ENCODE measurements at places on chromosomes 4 and X.

DNA sequence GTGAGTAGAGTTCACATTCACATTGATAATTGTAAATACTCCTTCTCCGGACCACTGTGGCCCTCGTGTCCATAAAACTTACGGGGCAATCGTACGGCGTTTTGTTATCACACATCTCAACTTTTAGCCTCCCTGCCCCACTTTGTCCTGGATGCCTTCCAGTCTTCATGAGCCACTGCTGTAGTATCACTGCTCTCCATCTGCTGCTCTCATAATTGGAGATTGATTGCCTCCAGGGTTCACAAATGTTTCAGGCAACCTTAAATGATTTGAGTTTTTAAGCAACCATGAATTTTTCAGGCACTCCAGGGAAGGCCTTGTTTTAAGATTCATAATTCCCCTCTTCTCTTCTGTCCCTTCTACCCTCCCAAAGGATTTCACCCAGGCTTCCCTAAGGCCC is 28.4 kb downstream of the ALPK1 start:
- no peak for DNase-seq
- H3K27ac ChIP-seq = no peak overlapping the region
- peaks cover 16% of the 10 kb centered on the region for H3K36me3 ChIP-seq
- H3K27me3 ChIP-seq = no peaks in the 10 kb centered on the region
- peaks cover 6% of the 10 kb centered on the region for H3K4me1 ChIP-seq

GRCh38 chrX:642436-643240 is 12.0 kb downstream of the SHOX start:
- H3K4me1 ChIP-seq = no peaks in the 10 kb centered on the region
- no peaks in the 10 kb centered on the region for H3K36me3 ChIP-seq
- no peak overlapping the region for H3K27ac ChIP-seq
- DNase-seq = no peak
- no peaks in the 10 kb centered on the region for H3K27me3 ChIP-seq

GRCh38 chr4:55742655-55743202 is 76.9 kb upstream of the EXOC1L start:
- no peaks in the 10 kb centered on the region for H3K36me3 ChIP-seq
- no peak for DNase-seq
- no peaks in the 10 kb centered on the region for H3K4me1 ChIP-seq
- H3K27ac ChIP-seq = no peak overlapping the region

DNA sequence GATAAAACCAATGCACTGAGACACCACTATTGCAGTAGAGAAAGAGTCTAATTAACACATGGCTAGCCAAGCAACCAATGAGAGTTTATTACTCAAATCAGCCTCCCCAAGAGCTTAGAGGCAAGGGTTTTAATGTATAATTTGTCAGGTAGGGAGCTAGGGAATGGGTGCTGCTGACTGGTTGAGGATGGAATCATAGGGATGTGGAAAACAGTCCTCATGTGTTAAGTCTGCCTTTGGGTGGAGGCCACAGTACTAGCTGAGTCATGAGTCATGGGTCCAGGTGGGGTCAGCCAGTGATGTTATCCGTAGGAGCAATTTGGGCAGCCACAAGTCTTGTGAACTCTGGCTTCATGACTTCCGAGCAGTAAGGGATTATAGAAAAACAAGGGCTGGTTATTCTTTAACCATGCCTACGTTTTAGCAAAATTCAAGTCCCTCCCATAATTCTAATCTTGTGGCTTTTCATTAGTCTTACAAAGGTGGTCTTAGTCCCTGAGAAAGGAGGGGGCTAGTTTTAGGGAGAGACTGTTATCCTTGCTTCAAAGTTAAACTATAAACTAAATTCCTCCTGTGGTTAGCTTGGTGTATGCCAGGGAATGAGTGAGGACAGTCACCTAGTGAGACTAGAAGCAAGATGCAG is 25.1 kb upstream of the PLAC8 start:
- no peaks in the 10 kb centered on the region for H3K36me3 ChIP-seq
- no peak overlapping the region for H3K27ac ChIP-seq
- H3K4me3 ChIP-seq = no peak overlapping the region
- H3K27me3 ChIP-seq = no peaks in the 10 kb centered on the region
- DNase-seq = no peak

DNA sequence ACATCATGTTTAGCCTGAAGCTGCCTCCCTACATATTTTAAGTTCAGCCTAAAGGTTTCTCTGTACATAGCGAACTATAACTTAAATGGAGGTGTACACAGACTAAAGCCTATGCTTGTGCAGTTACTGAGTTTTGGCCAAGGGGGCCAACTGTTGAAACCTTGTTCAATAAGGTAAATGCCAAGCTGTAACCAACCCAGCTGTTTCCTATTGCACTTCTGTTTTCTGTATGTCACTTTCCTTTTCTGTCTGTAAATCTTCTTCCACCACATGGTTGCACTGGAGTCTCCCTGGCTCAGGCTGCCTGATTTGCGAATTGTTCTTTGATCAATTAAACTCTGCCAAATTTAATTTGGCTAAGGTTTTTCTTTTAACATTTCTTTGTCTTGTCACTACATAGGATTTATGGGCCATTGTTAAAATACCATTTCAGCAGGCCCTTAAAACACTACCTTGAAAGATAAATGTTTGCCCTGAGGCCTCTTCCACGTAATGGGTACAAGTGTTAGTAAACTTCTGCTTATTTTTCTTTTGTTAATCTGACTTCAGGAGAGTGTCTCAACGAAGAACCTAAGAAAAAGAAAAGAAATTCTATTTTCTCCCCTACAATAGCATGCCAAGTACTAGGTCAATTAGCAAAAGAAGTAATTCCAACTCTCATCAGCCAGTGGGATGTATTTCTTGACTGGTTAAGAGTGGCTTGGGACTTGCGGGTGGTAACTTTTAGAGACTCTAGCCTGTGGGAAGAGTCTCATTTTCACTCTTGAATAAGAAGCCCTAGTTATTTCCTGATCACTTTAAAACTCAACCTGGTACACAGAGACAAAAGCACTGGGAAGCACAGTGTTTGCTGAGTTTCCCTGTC is 45.7 kb upstream of the PRSS12 start:
- no peak overlapping the region for H3K4me3 ChIP-seq
- no peaks in the 10 kb centered on the region for H3K27me3 ChIP-seq
- peak overlapping the region; percentile 99 for H3K27ac ChIP-seq
- peaks cover 28% of the 10 kb centered on the region for H3K4me1 ChIP-seq
- H3K36me3 ChIP-seq = no peaks in the 10 kb centered on the region

DNA sequence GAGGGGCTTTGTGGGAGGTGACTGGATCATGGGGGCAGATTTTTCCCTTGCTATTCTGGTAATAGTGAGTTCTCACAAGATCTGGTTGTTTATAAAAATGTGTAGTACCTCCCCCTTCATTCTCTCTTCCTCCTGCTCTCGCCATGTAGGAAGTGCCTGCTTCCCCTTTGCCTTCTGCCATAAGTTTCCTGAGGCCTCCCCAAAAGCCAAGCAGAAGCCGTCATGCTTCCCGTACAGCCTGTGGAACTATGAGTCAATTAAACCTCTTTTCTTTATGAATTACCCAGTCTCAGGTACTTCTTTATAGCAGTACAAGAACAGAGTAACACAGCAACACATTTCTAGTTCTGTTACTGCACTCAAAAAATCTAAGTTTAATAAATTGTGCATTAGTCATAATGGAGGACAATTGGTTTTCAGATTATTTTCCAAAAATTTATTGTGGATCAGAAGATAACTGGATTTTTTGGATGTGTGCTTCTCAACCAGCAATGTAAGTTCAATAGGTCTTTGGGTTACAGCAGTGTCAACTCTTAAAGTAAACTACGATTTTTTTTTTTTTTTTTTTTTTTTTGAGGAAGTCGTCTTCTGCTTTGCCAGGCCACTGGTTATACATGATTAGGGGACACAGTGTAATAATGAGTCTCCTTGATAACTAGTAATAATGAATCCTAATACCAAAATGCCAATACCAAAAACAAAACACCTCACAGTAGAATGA is 69.9 kb downstream of the CHIC2 start:
- peaks cover 19% of the 10 kb centered on the region for H3K36me3 ChIP-seq
- no peak overlapping the region for H3K27ac ChIP-seq
- peaks cover 6% of the 10 kb centered on the region for H3K4me1 ChIP-seq
- H3K4me3 ChIP-seq = no peak overlapping the region

GRCh38 chr4:114563536-114564315 is 34.9 kb upstream of the UGT8 start:
- H3K27me3 ChIP-seq = no peaks in the 10 kb centered on the region
- H3K4me1 ChIP-seq = peaks cover 7% of the 10 kb centered on the region
- peak; percentile 13 for DNase-seq
- no peaks in the 10 kb centered on the region for H3K36me3 ChIP-seq
- no peak overlapping the region for H3K4me3 ChIP-seq
- no peak overlapping the region for H3K27ac ChIP-seq

GRCh38 chrX:10011261-10011931 is 44.2 kb downstream of the CLDN34 start:
- peaks cover 25% of the 10 kb centered on the region for H3K4me1 ChIP-seq
- no peaks in the 10 kb centered on the region for H3K27me3 ChIP-seq
- DNase-seq = no peak
- peaks cover 5% of the 10 kb centered on the region for H3K36me3 ChIP-seq
- H3K4me3 ChIP-seq = no peak overlapping the region
- H3K27ac ChIP-seq = peak overlapping the region; percentile 2

- no peak overlapping the region for H3K4me3 ChIP-seq
- no peaks in the 10 kb centered on the region for H3K36me3 ChIP-seq
- no peaks in the 10 kb centered on the region for H3K4me1 ChIP-seq
- no peak for DNase-seq
Measured at GRCh38 chr4:107603430-107603829, 116.6 kb downstream of the PAPSS1 start.

- H3K27ac ChIP-seq = no peak overlapping the region
- peaks cover 6% of the 10 kb centered on the region for H3K4me1 ChIP-seq
- H3K27me3 ChIP-seq = no peaks in the 10 kb centered on the region
- DNase-seq = peak; percentile 2
- H3K4me3 ChIP-seq = no peak overlapping the region
Measured at GRCh38 chr4:72768364-72768763, 199.3 kb upstream of the ADAMTS3 start.

DNA sequence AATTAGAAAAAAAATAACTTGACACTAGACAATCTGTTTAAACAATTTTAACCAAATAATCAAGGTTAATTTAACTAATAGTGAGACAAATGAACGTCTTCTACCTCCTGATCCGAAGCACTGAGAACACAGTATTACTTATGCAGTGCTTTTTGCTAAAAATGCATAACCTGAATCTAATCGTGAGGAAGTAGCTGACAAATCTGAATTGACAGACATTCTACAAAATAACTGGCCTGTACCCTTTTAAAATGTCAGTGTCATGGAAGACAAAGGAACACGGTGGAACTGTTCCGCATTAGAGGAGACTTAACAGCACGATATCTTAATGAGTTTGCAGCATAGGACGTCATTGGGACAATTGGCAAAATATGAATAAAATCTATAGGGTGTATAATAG is 631.2 kb upstream of the ZFP42 start:
- no peak overlapping the region for H3K4me3 ChIP-seq
- no peaks in the 10 kb centered on the region for H3K36me3 ChIP-seq
- no peak overlapping the region for H3K27ac ChIP-seq
- no peaks in the 10 kb centered on the region for H3K4me1 ChIP-seq

Data from MCF 10A (cell line).